ENCODE measurements at places on chromosomes 3 and 15.

GRCh38 chr3:152160350-152161011 lies 108.2 kb upstream of the MBNL1 start:
- DNase-seq = no peak

GRCh38 chr15:37199545-37199944 lies 99.2 kb upstream of the MEIS2 start:
- DNase-seq = peak; percentile 32

- peak; percentile 57 for DNase-seq
These were observed 1.3 kb downstream of the ELL3 start for GRCh38 chr15:43775411-43775965.

GRCh38 chr15:90336705-90337141 lies 15.4 kb upstream of the ZNF774 start:
- DNase-seq = peak; percentile 32

GRCh38 chr3:126111126-126111551 lies 27.2 kb upstream of the SLC41A3 start:
- no peak for DNase-seq

GRCh38 chr3:88312256-88312655 lies 162.5 kb downstream of the C3orf38 start:
- no peak for DNase-seq

DNA sequence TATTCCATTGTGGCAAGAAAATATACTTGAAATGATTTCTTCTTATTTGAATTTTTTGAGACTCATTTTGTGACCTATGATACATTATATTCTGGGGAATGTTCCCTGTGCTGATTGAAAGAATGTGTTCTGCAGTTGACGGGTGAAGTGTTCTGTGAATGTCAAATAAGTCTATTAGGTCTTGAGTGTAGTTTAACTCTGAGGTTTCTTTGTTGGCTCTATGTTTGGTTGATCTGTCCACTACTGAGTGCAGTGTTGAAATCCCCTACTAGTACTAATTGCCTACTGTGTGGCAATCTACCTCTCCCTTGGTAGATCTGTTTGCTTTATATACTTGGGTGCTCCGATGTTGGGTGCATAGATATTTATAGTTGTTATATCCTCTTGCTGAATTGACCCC lies 46.3 kb upstream of the VEPH1 start:
- DNase-seq = no peak

DNA sequence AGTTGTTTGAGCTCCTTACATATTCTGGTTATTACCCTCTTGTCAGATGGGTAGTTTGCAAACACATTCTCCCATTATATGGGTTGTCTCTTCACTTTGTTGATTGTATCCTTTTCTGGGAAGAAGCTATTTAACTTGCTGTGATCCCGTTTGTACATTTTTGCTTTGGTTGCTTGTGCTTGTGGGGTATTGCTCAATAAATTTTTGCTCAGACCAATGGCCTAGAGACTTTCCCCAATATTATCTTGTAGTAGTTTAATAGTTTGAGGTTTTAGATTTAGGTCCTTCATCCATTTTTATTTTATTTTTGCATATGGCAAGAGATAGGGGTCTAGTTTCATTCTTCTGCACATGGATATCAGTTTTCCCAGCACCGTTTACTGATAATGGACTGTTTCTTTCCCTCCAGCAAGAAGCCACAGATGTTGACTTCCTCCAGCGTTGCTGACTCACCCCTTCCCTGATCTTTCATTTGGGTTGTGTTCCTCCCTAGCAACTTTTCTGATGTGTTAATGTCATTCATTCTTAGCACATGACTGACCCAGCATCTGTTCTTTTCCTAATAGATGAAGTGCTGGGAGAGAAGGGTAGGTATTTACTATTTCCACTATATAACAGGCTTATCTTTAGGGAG lies 166.7 kb upstream of the SGO1 start:
- no peak for DNase-seq

DNA sequence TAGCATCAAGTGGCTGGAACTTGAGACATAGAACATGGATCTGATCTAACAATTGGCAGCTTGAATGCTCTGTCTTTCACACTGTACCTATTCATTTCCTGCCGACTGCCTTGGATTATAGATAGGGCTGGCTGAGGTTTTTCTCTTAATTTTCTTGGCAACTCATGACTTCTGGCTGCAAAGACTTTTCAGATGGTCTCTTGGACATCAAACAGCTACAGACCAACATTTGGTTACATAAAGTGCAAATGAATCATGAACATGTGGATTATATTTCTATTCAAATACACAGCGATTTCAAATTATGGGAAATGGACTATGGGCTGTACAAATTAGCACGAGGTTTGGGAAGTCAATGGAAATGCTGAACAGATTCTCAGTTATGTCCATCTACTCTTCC lies 26.2 kb upstream of the IL16 start:
- DNase-seq = no peak

DNA sequence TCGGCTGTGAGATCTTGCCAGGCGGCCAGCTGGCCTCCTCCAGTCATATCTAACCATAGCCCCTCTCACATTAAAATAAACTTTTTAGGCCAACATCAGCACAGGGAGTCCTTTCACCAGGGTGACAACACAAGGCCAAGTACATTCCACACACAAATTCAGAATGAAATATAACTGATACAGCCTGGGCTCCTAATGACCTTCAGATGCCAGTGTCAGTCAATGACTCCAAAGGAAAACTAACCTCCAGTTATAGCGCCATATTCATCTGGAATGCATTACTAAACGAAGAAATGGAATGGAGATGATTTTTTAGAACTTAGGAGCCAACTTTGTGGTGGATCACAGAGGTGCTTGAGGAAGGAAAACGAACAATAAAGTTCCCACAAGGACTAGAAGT lies 205.4 kb downstream of the GREM1 start:
- DNase-seq = no peak

- no peak for DNase-seq
These were observed 1.1 kb upstream of the RPL32 start for GRCh38 chr3:12842469-12842868.

- peak; percentile 94 for DNase-seq
These were observed 837.1 kb downstream of the AGBL1 start for GRCh38 chr15:86916671-86917360.

DNA sequence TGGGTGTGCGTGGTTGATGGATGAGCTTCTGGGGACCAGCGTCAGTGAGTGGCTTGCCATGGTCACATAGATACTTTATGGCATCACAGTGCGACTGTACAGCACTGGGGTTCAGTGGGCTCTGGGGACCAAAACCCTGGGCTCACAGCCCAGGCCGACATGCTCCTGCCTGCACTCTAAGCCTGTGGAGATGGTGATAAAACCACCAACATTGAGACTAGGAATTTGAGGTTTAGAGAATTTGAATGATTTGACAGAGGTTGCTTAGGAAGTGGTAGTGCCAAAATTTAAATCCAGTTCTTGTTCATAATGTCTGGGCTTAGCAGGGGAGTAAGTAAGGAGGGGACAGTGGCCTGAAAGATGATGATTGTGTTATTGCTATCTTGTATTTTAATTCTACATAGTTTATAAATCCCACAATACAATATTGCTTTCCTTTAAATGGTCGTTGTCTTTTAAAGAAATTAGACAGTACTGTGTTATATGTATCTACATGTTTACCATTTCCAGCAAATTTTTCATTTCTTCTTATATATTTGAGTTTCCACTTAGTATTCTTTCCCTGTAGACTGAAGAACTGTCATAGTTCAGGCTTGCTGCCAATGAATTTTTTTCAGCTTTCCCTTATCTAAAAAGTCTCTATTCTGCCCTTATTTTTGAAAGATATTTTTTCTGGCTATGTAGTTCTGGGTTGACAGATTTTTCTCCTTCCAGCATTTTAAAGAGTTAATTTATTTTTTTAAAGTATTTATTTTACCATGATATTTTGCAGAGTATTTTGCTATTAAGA lies 235.4 kb upstream of the RGMA start:
- no peak for DNase-seq

GRCh38 chr15:51600114-51600513 lies 22.5 kb downstream of the DMXL2 start:
- no peak for DNase-seq

DNA sequence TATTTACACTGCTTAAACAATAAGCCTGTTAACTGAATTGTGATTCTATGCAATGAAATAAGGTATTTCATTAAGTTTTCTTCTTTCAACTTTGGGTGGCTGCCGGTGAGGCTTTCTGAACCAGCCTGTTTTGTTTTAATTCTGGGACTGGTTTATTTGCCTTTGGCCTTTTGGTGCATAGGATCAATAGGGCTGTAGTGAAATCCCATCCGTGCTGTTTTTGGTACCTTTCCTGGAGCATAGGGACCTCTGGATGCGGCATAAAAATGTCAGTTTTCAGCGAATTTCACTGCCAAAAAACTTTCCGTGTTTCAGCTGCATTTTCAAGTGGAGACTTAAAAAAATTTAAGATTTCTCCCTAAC lies 514 bp downstream of the PLS1 start:
- DNase-seq = no peak

DNA sequence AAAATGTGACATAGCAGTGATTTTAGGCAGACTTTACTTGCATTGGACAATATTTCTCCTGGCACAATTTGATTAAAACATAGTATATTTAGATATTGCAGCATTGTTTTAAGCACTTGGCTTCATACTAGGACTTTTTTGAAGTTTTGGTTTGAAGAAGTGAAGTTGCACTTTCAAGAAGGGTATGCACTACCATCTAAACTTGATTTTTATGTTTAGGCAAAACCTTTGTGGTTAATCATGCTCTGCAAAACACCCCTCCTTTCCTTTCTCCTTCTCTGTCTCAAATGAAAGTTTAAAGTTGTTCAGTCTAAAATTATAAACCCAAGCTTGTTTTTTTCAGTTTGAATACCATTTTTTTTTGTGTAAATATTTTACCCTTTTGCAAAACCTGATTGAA lies 173.8 kb downstream of the TCF12 start:
- DNase-seq = no peak

GRCh38 chr3:184175981-184176376 lies 1.3 kb downstream of the AP2M1 start:
- DNase-seq = no peak

- no peak for DNase-seq
These were observed 231.6 kb upstream of the AGTR1 start for GRCh38 chr3:148466143-148466542.

GRCh38 chr3:71478568-71478967 lies 105.0 kb downstream of the FOXP1 start:
- DNase-seq = no peak

- DNase-seq = no peak
These were observed 97.2 kb downstream of the LRTM1 start for GRCh38 chr3:54830658-54831057.

- no peak for DNase-seq
These were observed 115.9 kb upstream of the ST8SIA2 start for GRCh38 chr15:92277776-92278175.

DNA sequence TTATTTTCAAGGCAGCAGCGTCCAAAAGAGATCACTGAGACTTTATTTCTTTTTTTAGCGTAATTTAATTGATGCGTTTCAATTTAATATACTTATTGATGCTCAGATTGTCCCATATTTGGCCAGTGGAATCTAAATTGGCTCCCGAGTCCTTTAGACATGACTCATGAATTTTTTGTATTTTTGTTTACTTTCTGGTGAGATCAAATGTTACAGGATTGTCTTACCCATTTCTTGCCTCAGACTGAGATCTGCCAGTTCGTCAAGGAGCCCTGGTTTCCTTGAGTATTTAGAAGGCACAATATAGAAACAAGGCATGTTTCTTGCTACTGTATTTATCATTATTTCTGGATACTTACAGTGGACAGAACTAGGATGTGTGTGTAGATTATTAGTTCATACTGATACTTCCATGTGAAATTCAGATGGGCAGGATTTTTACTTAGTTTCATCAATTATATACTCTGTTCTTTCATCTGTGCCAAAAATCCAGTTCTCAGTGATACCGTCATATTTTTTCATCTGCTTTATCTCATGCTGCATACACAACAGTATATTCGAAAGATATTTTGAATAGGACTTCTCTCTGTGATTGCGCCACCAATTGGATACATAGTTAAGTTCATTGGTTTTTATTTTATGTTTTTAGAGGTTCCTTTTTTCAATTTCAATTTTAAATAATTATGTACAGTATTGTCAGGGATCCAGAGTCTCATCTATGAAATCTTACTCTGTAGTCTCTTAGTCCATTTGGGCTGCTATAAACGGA lies 436.9 kb upstream of the C2CD4B start:
- DNase-seq = no peak

- no peak for DNase-seq
These were observed 173.8 kb upstream of the CHRM5 start for GRCh38 chr15:33794453-33794852.

DNA sequence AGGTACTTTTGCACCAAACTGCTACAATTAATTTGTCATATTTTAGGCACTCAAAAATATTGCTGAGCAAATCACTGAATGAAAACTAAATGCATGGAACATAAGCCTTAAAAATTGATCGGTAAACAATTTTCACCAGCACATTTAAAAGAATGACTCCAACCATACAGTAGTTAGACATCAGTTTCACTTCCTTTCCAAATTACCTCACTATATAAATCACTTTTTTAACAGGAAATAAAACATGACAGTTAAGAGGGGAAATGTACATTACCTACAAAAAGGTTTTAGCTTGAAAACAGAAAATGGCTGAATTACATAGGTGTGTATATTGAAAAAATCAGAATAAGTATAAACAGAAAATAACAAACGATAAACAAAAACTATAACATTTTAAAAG lies 108.4 kb downstream of the SERPINI1 start:
- no peak for DNase-seq

- DNase-seq = no peak
These were observed 44.1 kb upstream of the FAM107A start for GRCh38 chr3:58621086-58621830.

DNA sequence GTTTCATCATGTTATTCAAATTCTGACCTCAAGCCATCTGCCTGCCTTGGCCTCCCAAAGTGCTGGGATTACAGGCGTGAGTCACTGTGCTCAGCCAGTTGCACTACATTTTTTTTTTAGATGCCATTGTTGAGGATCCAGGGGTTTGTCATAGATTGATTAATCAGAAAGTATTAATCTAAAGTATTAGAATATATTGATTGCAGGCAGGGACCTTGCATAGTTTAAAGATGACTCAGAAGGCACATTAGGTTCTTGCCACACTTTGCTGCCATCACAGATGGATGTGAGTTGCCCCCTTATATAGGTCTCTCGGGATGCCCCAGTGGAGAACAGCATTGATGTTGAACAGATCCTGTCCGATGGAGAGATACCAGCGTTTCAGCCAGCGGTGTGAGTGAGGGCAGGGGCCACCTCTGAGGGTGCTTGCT lies 41.1 kb downstream of the IGF1R start:
- no peak for DNase-seq

GRCh38 chr15:74453925-74454763 lies 6.8 kb downstream of the UBL7 start:
- no peak for DNase-seq

Measured in head of caudate nucleus (tissue), 42 donors.